ENCODE measurements at places on chromosomes 11 and 22. TPM values are rescaled to one million over a fixed set of nuclear protein-coding genes. Genes with fewer than 3 reads are reported as not detected.

The MPZL3 gene
- 3.6 TPM for polyA plus RNA-seq

The CCDC73 gene
- not detected for polyA plus RNA-seq

The PGM2L1 gene
- 95.0 TPM for polyA plus RNA-seq

The OR4C3 gene
- not detected for polyA plus RNA-seq

The ST14 gene
- polyA plus RNA-seq = not detected

The DUSP8 gene
- polyA plus RNA-seq = 7.1 TPM

The KCNE3 gene
- not detected for polyA plus RNA-seq

The OR10G4 gene
- not detected for polyA plus RNA-seq

The OR10D3 gene
- not detected for polyA plus RNA-seq

The LRRC74B gene
- not detected for polyA plus RNA-seq

The ARHGEF17 gene
- 7.9 TPM for polyA plus RNA-seq

The THY1 gene
- 98.3 TPM for polyA plus RNA-seq

The BTBD18 gene
- not detected for polyA plus RNA-seq

The FOLH1 gene
- not detected for polyA plus RNA-seq

The TRIM49C gene
- polyA plus RNA-seq = not detected

The C11orf65 gene
- polyA plus RNA-seq = 1.1 TPM

The ATP6V1E1 gene
- 224 TPM for polyA plus RNA-seq

The ATM gene
- polyA plus RNA-seq = 74.6 TPM

The NUDT8 gene
- 2.9 TPM for polyA plus RNA-seq

The THRSP gene
- polyA plus RNA-seq = not detected

The DGAT2 gene
- 4.3 TPM for polyA plus RNA-seq

The ANKK1 gene
- polyA plus RNA-seq = not detected

The OR4D6 gene
- polyA plus RNA-seq = not detected

The ART1 gene
- polyA plus RNA-seq = not detected

The CHRNA10 gene
- 1.8 TPM for polyA plus RNA-seq

The DPAGT1 gene
- 9.8 TPM for polyA plus RNA-seq

The FZD4 gene
- polyA plus RNA-seq = 0.76 TPM

The OR8D4 gene
- polyA plus RNA-seq = not detected

The PEX16 gene
- polyA plus RNA-seq = 61.1 TPM

The SESN3 gene
- 9.4 TPM for polyA plus RNA-seq

The ZNRF3 gene
- polyA plus RNA-seq = 2.6 TPM

The CYP2D6 gene
- 11.5 TPM for polyA plus RNA-seq

The PDGFB gene
- 0.61 TPM for polyA plus RNA-seq

The MMP13 gene
- polyA plus RNA-seq = not detected

The KRTAP5-10 gene
- polyA plus RNA-seq = not detected

The NPAS4 gene
- polyA plus RNA-seq = 10.6 TPM

The RAG2 gene
- polyA plus RNA-seq = not detected

The PNPLA5 gene
- not detected for polyA plus RNA-seq

The IGLL5 gene
- polyA plus RNA-seq = not detected

The CDC42BPG gene
- polyA plus RNA-seq = 0.26 TPM

The C1QTNF5 gene
- not detected for polyA plus RNA-seq

The OR10A2 gene
- polyA plus RNA-seq = not detected

The PSMD13 gene
- 174 TPM for polyA plus RNA-seq

The FSHB gene
- polyA plus RNA-seq = not detected

The SLC7A4 gene
- polyA plus RNA-seq = not detected

The TRIM29 gene
- 0.82 TPM for polyA plus RNA-seq

The PHF21B gene
- 49.5 TPM for polyA plus RNA-seq

The ANGPTL5 gene
- polyA plus RNA-seq = not detected

The GGTLC2 gene
- polyA plus RNA-seq = not detected

Data from neural cell (in vitro differentiated cells).